Central memory CD4-positive, alpha-beta T cell (primary cell): ENCODE measurements at places on chromosomes 7 and 10.

- DNase-seq, result no peak
Measured at GRCh38 chr10:63611078-63611477, 89.9 kb downstream of the REEP3 start.

DNA sequence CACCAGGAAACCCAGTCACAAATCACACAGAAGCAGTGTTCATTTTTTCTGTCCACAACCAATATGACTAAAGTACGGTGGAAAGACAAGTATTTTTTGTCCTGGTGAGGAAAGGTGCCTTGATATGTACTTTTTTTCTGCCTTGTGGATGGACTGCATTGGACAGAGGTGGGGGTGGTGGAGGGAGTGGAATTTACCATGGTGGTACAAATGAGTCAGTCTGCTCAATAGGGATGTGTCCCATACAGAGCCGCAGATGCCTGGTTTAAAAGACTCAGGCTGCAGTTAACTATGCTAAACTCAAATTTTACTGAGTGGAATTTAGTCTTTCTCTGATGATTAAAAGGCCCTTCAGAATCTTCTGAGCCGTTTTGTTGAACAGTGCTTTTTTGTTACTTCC, 674.5 kb upstream of the GALNT17 start:
- no peak for DNase-seq

GRCh38 chr10:82757901-82758300, 882.9 kb downstream of the NRG3 start:
- no peak for DNase-seq

DNA sequence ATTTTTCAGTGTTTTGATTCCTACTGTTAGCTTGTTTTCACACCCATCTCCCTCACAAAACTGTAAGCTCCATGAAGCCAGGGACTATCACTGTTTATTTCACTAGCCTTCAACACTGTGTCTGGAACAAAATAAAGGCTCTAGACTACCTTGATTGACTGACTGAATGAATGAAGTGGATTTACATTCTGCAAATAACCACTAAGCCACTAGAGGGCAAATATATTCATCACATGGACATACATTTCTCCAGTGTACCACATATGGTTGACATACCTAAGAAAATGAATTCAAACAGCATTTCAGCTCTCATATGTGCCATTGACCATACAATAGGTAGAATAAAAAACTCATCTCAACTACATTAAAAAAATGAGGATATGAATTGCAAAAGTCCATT, 185.9 kb downstream of the RAB11FIP2 start:
- DNase-seq, result no peak

DNA sequence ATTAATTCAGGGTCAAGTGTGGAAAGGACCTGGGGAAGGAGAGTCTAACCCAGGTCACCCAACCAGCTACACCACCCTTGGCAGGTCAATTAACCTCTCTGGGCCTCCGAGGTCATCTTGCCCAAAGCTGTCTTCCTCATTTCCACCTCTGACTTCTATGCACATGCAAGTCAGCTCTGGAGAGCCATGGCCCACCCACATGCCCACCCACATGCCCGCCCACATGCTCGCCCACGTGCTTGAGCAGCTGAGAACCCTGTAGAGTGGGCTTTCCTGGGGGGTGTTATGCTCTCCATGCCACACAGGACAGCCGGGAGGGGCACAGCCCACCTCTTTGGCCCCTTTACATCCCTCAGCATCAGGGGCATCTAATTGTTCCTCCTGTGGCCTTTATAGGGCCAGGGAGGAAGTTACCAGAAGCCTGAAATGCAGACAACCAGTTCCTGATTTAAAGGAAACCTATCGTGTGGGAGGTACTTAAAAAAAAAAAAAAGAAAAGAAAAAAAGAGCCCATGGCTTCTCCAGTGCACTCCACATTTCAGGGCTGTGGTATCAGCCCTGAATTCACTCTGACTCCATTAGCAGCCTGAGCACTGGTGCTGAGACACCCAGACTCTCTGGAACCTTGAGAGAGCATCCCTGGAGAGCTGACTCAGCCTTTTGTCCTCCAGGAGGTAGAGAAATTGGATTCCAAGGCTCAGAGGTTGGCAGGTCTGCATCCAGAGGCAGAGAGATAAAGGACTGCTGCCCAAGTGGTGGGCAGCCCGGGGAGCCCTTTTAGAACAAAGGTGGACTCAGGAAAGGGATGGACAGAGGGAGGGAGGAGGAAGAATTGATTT, 176.2 kb upstream of the ZMIZ1 start:
- no peak for DNase-seq

- no peak for DNase-seq
Measured at GRCh38 chr7:147859033-147859432, 731.5 kb upstream of the C7orf33 start.

DNA sequence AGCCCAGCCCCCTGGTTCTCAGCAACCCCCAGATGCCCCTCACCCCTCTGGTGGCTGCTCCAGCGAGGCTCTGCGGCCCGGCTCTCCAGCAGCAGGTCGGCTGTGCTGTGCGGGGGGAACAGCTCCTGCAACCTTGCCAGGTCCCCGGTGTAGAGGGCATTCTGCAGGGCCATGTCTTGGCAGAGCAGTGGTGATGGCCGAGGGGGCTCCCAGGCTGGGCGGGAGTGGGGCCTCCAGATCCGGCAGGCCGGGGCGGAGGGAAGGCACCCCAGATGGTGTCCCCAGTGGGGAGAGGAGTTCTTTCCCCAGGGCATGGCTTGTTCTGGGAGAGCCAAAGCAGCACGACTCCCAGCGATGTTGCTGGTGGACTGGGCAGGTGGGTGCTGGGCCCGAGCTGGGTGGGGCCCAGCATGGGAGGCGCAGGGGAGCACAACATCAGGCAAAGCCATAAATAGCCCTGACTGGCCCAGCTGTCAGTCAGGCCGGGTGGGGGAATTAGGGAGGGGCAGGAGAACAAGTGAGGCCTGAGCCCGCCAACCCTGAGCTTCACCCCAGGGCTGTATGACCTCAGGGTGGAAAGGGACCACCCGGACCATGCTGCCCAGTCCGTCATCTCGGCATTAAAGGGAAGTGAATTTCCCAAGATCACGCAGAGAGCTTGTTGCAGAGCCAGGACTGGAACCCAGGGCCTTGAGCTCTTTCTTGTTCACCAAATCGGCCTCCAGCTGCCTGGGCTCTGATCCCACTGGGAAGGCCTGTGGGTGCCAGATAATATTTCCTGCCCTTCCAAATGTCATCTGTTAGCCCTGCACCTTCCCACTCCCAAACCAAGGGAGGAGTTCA, 580 bp upstream of the ASB10 start:
- no peak for DNase-seq

DNA sequence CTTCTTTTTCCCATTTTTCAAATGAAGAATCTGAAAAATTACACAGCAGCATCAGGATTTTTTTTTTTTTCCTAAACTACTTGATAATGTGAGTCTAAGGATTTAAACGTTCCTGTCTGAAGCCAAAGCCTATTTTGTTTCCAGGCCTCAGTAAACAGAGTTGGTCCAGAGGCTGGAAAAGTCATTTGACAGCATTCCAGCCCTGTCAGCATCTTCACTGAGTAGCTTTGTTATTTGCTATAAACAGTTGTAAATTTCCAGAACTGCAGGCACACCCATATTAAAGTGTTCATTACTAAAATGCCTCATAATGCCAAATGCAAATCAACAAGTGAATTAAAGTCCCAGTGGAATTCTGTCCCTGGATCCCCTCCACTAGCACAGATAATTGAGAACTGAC, 35.5 kb upstream of the KMT2E start:
- no peak for DNase-seq

GRCh38 chr7:32206987-32207386, 136.8 kb upstream of the PDE1C start:
- no peak for DNase-seq
